ENCODE measurements at places on chromosomes 1 and 21.

DNA sequence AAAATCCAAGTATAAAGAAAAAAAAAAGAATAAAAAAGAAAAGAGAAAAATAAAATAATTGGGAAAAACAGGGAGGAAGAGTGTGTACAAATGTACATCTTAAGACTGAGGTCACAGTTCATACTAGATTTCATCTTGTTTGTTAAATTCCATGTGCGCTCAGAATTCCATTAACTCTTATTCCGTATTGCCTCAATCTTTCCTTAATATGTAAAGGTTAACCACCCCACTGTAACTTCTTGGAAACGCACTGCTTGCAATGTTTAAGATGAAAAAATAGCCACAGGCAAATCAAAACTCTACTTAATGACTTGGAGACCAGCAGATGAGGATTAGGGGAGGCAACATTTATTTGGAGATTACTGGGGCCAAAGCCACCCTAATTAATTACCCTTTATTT lies 23.9 kb upstream of the KCNE1 start:
- DNase-seq: no peak

- no peak for DNase-seq
These were observed 58.1 kb upstream of the VTCN1 start for GRCh38 chr1:117268535-117269455.

GRCh38 chr1:95287825-95288224 lies 53.8 kb downstream of the RWDD3 start:
- no peak for DNase-seq

- DNase-seq: no peak
These were observed 110.8 kb downstream of the BEND5 start for GRCh38 chr1:48665708-48666407.

DNA sequence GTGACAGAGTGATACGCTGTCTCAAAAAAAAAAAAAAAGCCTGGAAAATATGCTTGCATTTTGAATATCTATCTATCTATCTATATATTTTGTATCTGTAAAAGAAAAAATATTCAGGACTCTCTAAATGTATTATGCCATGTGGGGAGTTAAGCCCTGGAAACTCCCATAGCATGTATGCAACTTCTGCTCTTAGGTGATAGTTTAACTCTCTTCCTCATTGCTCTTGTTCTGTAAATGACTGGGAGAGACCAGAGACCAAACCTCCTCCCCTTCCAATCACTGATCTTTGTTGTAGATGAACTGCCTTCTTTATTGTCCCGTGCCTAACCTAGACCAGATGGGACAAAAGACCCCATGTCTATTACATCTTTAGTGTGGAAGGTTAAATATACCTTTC lies 37.6 kb upstream of the CAMTA1 start:
- DNase-seq: no peak

- DNase-seq: no peak
These were observed 6.3 kb downstream of the TMEM81 start for GRCh38 chr1:205077934-205078311.

DNA sequence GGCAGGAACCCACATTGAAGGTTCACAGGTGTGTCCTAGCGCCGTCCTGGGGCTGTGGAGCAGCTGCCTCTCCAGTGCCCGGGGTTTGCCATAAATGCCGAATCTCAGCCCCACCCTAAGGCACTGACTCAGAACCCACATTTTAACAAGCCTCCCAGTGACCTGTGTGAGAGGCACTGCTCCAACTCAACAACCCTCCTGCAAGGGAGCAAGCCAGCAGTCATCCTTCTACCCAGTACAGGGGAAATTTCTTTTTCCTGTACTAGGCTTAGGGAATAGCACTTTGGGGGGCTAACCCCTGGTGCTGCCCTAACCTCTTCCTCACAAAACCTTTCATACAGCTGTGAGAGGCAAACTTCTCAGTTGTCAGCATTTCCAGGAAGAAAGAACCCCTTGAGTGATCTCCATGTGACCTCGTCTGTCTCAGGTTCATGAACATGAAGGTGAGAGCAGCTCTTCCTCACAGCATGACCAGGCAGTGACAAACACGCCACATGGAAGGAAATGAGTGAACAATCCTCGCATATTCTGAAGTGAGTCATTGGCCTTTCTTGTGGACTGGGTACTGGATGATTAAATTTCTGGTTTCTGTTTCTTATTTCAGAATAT lies 11.4 kb upstream of the BCAR3 start:
- no peak for DNase-seq

DNA sequence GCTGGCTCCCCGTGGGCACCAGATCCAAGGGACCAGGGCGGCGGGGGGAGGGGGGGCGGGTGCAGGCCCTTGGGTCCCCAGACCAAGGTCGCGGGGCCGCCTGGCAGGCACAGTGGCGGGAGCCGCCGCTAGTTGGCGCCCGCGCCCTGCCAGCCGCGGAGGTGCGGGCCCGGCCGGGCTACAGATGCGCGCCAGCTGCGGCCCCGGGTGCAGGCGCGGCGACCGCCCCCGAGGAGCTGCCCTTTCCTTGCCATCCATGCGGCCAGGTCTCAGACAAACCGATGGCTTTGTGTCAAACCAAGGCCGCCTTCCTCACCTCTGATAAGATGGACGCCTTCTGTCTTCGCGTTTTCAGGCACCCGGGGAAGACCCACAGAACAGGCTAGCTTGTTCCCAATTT lies 2.2 kb upstream of the RUNX3 start:
- no peak for DNase-seq

DNA sequence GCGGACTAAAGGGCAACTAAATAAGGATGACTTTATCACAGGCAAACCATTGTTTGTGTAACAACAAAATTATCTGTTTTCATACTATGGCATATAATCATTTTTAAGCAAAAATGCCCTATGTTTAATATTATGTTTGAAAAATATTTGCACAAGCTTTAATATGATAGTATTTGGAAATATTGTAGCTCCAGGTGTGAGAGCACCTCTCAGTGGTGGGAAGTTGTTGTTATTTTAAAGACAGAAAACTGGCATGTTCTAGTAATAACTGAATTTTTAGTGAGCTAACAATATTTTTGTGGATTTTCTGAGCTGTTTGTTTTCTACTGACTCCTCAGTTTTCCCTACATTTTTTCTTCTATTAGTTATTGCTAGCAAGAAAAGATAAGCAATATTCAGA lies 578.8 kb downstream of the KCNT2 start:
- DNase-seq: no peak

DNA sequence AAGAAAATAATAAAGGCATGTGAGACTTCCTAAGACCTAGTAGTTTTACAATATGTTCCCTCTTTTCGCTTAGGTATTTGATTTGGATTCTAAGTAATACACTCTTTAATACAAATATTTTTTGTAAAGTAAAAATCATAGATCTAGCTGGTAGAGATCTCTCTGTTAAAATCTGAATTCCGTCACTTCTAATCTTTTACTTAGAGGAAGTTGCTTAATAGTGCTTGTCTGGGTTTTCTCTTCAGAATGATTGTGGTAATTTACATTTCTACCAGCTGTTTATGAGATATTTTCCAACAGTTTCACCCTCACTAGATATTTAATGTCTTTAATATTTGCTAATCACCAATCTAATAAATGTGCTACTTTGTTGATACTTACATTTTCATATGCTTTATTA lies 23.3 kb downstream of the RBM11 start:
- DNase-seq: no peak

GRCh38 chr21:42843056-42843455 lies 36.3 kb downstream of the WDR4 start:
- DNase-seq: no peak

DNA sequence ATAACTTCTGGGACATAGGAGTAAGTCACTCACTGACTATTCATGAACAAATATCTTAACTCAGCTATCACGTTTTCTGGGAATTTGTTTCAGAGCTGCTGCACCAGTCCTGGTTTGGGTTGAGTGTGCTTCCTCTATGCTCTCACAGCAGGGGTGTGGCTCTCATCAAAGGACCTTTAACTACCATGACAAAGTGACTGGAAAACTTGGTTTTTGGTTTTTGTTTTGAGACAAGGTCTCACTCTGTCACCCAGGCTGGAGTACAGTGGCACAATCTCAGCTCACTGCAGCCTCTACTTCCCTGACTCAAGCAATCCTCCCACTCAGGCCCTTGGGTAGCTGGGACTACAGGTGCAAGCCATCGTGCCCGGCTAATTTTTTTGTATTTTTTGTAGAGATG lies 4.1 kb downstream of the ILDR2 start:
- no peak for DNase-seq

- DNase-seq: no peak
These were observed 135.8 kb upstream of the B3GALT2 start for GRCh38 chr1:193322211-193322610.

DNA sequence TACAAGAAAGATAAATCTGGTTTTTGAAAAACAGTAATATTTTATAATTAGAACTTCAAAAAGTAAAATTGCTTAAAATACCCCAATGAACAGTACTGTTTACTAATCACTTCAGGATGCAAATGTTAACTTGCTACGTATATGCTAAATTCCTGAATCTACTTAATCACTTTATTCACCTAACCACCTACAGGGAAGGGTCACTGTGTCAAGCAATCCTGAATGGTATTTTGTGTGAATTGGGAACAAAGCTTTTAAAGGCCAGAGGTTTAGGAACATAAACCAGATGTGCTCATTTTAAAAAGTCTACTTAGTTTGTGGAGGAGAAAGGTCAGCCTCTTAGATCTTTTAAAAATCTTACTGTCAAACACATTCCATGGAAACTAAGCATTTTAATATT lies 1143.0 kb upstream of the ADGRL2 start:
- DNase-seq: no peak

- no peak for DNase-seq
These were observed 55.7 kb downstream of the ADSS2 start for GRCh38 chr1:244395965-244396364.

GRCh38 chr1:27961646-27962221 lies 2.0 kb downstream of the XKR8 start:
- DNase-seq: no peak

GRCh38 chr1:64934878-64935275 lies 31.5 kb downstream of the JAK1 start:
- DNase-seq: no peak

GRCh38 chr1:226064816-226065248 lies 2.3 kb downstream of the H3-3A start:
- no peak for DNase-seq

DNA sequence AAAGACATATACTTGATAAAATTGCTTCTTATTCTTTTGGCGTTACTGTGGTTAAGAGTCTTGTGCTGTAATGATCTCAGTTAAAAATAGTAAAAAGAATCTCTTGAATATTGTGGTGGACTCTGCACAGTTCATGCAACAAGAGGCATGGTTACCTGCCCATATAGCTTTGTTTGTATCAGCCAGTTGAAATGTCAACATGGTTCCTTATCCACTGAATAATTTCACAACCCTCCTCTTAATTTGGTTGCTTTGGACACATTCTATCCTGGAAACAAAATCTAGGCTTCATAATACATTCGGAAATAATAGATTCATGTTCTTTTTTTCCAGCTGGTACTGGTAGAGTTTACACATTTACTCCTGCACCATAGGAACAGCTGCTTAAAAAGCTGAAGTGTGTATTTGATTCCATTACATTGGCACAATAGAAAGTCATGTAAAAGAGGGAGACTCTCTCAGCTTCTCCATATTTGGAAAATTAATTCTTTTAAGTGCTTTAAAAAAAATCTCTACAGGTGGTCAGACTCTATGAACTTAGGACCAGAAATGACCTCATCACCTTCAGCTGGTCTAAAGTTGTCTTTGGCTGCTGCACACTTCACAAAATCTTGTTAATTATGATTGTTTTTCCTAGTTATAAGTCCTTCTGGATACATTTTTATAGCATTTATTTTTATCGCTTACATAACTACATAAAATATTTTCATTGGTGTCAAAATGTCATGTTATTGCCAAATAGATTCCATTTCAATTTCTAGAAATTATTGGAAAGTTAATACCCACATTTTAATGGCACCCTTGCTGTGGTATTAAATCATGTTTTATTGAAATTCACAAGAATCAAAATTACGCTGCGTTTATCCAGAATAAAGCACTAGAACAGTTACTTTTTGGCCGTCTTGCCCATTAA lies 100.2 kb downstream of the LTN1 start:
- no peak for DNase-seq
